HFFc6 (cell line): ENCODE measurements at places on chromosomes 5 and 9. TPM values are rescaled to one million over a fixed set of nuclear protein-coding genes. Genes with fewer than 3 reads are reported as not detected.

Gene GABRB2
- total RNA-seq: not detected in 3 replicates

Gene LECT2
- total RNA-seq: not detected in 3 replicates

Gene DOCK8
- 0.03 to 0.28 TPM in 2 of 3 replicates, not detected in the other for total RNA-seq

Gene MLANA
- total RNA-seq: not detected in 3 replicates

- DNase-seq: no peak
These were observed 52.8 kb downstream of the PRRT1B start for GRCh38 chr9:131598121-131598520.

- peak; percentile 67 for DNase-seq
These were observed 73.5 kb upstream of the PRSS3 start for GRCh38 chr9:33721674-33722358.

Gene EQTN
- not detected in 3 replicates for total RNA-seq

Gene FOXD4L4
- total RNA-seq: not detected in 3 replicates

- DNase-seq: peak; percentile 18
These were observed 258.7 kb upstream of the ARRDC3 start for GRCh38 chr5:91641730-91642350.

GRCh38 chr5:96196890-96197289, 235.2 kb upstream of the ELL2 start:
- no peak for DNase-seq

DNA sequence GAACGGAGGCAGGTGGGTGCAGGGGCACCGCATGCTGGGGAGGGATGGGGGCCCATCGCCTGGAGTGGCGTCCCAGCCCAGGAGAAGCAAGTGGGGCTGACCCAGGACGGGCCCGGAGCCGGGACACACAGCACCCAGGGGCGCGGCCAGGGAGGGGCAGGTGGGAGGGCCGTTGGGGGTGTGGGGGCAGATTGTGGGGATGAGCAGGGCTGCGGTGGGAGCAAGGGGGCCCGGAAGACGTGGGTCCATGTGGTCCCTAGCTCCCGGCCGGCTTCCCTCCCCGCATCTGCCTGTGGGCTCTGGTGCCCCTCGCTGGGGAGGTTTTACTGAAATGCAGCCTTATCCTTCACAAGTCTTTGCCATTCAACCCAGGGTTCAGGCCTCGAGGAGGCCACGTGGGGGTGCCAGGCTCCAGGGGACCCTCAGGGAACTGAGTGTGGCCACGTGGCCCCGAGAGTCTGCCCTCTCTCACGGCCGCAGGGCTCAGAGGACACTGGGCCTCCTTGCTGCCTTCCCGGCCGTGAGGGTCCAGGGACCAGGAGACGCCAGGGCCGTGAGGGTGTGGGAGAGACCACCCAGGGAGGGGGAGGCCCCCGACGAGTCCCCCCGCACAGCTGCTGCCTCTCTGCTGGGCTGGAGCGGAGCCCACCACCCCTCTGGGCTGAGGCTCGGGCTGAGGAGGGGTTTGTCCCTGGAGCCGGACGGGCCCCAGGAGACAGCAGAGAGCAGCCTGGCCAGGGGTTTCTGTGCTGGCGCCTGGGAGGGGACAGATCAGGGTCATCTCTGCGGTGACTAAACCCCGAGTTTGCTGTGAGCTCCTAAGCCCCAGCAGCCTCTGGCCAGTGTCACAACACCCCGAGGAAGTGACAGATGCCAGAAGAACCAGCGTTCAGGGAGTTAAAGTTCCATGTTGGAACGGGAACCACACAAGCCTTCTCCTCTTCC, 35.2 kb downstream of the SLC9A3 start:
- no peak for DNase-seq

Gene SLC6A19
- not detected in 3 replicates for total RNA-seq

GRCh38 chr9:134099123-134099761, 31.4 kb upstream of the BRD3 start:
- DNase-seq: peak; percentile 3

- no peak for DNase-seq
These were observed 63.1 kb downstream of the MTMR12 start for GRCh38 chr5:32249668-32250067.

DNA sequence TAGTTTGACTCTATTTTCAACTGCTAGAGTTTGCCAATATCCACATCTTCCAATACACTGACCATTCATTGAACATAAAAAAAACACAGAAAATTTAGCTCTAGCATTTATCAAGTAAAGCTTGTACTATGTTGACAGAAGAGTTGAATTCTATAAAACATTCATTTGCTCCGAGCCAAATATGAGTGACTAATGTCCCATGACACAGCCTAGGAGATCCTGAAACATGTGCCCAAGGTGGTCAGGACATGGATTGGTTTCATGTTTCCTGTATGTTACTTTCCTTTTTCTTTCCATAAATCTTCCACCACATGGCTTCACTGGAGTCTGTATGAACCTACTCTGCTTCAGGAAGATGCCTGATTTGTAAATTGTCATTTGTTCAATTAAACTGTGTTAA, 122.4 kb upstream of the PRDM9 start:
- no peak for DNase-seq

GRCh38 chr9:129775448-129775798, 22.6 kb upstream of the PTGES start:
- no peak for DNase-seq

GRCh38 chr9:114470581-114470980, 34.7 kb downstream of the WHRN start:
- no peak for DNase-seq

DNA sequence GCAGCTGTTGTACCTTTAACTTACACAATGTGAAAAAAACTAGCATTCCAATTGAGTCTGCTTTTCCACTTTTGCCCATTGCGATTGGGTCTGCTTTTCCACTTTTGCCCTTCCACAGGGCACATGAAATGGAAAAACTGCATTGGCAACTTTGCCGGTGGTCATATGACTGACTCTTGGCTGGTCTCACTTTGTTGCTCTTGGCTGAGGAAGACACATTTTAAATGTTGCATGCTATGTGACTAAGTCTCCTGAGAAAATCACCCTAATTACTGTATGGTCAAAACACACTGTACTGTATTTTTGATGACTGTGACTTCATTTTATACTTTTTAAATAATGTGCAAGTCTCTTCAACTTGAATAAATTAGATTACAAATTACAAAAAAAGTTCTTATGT, 1.6 kb upstream of the OXCT1 start:
- DNase-seq: peak; percentile 21

DNA sequence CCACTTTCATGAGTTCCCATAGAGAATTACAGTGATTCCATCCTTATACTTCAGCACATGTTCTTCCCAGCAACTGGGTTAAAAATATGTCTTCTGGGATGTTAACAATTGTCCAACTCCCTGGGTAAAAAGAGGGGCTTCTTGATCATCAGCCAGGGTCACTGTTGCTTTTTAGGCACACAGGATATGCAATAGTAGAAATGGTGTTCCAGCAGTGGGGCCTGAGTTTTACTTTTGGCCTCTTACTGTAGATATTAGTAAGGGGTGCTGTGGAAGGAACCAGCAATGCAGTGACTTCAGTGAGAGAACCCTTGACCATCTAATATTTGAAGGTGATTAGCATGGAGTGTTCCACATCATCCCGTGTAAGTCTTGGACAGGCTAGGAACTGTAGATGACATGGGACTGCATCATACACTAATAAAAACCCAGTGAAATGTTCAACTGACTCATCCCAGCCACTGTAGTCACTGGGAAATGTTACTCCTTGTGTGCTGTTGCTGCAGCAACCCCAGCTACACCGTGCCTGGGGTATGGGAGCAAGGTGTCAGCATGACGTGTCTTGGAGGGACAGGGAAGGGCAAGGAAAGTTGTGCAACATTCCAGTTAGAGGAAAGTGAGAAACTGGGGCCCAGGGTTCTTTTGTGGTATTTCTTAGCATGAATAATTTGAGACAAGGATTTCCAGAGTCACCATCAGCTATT, 610.9 kb downstream of the RAB3C start:
- DNase-seq: peak; percentile 98

Gene GFPT2
- total RNA-seq: 0.99 to 4.8 TPM (median 2.8 TPM) in 3 replicates

DNA sequence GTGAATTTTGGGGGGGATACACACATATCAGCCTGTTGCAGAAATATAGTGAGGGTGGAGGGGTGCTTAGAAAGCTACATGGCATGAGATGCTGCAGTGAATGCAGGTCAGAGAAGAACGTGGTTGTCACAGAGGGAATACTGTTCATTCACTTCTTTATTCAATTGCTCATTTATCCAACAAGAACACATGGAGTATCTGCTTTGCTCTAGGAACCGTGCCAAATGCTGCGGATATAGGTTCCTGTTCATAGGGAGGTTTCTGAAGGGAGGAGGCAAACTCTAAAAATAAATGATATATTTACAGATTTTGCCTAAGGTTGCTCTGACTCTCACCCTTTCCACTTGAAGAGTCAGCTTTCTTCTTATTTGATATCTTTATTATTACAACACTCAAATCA, 444.3 kb upstream of the CLINT1 start:
- DNase-seq: no peak

DNA sequence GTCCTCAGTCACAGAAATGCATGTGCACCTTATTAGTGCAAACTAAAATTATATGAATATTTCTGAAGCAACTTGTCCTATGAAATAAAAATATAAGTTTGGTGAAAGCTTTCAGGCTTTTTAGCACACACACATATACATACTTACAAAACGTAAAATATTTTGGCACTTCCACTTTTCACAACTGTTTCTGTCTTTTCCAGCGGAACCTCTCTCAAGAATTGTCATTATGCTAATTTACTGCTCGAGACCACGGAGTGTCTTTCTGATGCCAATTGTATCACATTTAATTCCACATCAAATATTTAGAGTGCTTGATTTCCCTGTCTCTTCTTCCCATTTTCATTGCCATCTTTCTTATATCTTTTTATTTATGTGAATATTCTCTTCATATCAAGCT, 100.4 kb downstream of the MEF2C start:
- no peak for DNase-seq

DNA sequence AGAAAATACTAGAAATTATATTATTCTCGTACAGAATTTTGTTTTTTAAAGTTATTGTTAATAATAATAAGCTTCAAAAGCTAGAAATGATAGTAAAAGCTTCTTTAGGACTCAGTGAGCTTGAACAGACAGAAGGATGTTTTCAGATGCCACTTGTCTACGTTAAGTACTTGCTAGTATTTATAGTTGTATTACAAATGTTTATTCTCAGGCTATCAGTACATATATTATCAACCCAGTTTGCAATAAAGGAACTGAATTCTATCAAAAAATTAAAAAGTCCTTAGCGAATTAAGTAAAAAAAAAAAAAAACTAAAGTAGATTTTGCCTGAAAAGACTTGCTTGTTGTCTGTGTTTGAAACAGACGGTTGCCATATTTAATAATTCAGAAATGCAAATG, 23.9 kb downstream of the HCN1 start:
- no peak for DNase-seq

Gene EPB41L4A
- total RNA-seq: 0.07 TPM in 1 of 3 replicates, not detected in the others

GRCh38 chr9:137128862-137129455, 10.0 kb upstream of the GRIN1 start:
- DNase-seq: no peak

DNA sequence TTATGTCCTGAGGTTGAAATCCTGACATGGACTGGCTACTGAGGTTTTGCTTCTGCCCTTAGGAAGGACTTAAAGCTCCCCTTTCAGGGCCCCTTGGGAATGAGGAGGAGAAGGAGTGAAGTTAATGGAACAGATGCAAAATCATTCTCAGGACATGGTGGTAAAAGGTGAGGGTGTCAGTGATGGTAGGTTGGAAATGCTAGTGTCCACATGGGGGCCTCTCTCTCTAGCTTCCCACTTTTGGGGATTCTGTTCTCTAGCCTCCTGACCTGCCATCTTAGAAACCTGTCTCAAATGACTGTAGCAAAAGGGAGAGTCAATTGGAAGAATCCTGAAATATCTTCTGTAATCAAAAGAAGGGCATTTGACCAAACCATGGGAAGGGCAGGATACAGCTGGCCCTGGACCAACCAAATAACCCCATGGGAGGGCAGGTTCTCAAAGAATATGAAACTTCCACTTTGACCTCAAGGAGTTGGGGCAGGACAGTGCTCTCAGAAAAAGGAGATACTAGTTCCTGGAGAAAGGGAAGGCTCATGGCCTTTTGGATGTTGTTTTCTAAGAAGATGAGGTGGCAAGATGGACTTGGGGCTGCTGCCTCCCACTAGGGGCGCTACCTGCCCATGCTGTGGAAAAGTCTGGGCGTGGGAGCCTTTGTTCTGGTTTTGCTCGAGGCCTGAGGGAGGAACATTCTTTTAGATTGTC, 21.2 kb upstream of the MLANA start:
- no peak for DNase-seq

DNA sequence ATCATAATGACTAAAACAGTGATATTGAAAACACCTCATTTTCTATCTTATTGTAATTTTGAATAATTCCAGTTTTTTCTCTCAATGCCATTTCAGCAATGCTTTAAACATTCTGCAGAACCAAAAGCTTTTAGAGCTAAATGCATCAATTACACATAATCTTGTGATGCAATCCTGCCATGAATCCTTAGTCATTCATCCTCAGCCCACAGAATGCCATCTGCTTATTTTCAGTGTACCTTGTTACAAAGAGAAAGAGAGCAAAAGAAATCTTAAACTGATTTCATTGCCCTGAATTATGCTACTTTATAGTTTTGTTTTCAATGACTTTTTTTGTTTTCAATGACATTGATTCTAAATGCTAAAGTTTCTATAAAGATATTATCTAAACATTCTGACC, 1234.8 kb upstream of the C9orf72 start:
- no peak for DNase-seq

- no peak for DNase-seq
These were observed 53.9 kb downstream of the MEF2C start for GRCh38 chr5:88829054-88829453.

DNA sequence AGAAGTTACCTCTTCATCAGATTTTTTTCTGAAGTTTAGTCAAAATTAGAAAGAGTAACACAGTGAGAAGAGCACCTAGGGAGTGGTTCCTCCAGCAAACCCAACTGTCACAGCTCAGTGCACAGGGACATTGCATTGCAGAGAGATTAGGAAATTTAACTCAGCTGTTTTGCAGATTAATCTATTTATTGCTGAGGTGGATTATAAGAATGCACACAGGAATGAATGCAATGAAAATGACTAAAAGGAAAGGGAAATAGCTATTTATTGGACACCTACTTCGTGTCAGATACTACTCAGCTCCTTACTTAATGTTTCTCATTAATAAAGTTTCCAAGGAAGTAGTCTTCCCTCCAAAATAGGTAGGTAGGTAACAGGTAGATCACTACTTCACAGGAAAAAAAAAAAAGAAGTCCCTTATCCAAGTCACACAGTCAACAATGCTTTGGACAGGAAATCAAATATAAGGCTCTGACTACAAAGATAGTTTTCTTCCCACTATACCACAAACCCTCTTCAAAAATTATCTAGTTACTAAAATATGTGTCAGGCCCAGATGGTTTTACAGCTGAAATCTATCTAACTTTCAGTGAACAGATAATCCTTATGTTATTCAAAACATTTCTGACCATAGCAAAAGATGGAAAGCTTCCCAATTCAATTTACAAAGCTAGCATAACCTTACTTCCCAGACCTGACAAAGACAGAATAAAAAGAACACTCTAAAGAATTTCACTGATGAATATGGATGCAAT, 442.2 kb upstream of the MPDZ start:
- DNase-seq: peak; percentile 48

DNA sequence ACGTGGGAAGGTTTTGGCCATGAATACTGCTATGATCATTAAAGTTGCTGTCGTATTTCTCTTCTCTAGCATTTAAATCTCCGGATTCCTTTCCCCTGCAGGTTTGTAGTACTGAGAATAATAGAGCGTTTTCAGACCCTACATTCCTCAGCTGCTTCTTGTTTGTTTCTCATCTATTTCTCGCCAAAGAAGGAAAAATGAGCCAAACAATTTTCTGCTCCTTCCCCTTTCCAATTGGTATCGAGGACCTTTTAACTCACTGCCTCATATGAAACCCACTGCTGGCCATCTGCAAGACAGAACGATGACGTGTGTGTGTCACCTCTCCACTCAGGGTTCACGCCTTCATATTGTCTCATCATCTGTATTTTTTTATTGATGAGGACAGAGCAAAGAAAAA, 689.4 kb upstream of the WWC1 start:
- no peak for DNase-seq

GRCh38 chr5:88940713-88941112, 57.7 kb upstream of the MEF2C start:
- no peak for DNase-seq
